ENCODE measurements at places on chromosomes 7 and 10. TPM values are rescaled to one million over a fixed set of nuclear protein-coding genes. Genes with fewer than 3 reads are reported as not detected.

DNA sequence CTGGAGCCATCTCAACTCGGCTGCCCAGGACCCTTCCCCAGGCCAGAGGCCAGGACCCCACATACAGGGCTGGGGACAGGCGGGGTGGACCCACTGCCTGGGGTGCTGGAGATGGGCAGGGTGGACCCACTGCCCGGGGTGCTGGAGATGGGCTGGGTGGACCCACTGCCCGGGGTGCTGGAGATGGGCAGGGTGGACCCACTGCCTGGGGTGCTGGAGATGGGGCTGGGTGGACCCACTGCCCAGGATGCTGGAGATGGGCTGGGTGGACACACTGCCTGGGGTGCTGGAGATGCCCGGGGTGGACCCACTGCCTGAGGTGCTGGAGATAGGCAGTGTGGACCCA lies 32.4 kb upstream of the FOXL3 start:
- no peak for DNase-seq

NKX1-2 gene
- not detected for total RNA-seq

DNA sequence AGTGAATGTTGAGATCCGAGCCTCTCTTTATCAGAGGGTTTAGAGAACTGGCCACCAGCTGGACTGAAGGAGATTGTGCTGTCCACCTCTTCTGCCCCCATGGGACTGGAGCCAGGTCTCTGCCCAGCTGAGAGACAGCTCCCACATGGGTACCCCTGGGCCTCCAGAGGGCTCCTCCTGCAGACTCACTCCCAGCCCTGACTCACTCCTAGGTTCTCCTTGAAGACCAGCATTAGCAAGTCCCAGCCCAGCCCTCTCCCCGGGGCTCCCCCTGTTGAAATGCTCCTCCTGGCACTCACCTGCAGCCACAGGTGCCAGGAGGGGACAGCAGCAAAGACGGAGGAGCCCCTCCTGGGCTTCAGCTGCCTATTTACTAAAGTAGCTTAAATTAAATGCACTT lies 126.9 kb downstream of the CXCL12 start:
- DNase-seq: no peak

- no peak for DNase-seq
Observed at GRCh38 chr7:80372415-80372814, 139.4 kb downstream of the GNAT3 start.

Data from lung (tissue), 17 donors.